ENCODE measurements at places on chromosomes 1 and 21. TPM values are rescaled to one million over a fixed set of nuclear protein-coding genes. Genes with fewer than 3 reads are reported as not detected.
A peak's percentile ranks its signal among the peaks of the same experiment; 100 is the strongest.

- peaks cover 37% of the 10 kb centered on the region for H3K4me1 ChIP-seq
- H3K36me3 ChIP-seq = no peaks in the 10 kb centered on the region
- no peaks in the 10 kb centered on the region for H3K27me3 ChIP-seq
- H3K4me3 ChIP-seq = no peak overlapping the region
- no peak overlapping the region for H3K27ac ChIP-seq
Measured at GRCh38 chr21:44991538-44992483, 52.0 kb downstream of the SLX9 start.

HORMAD1 gene
- 0.31 TPM for total RNA-seq

OR2L2 gene
- total RNA-seq = not detected

MROH9 gene
- total RNA-seq = not detected

ACTA1 gene
- total RNA-seq = 422 TPM

DNA sequence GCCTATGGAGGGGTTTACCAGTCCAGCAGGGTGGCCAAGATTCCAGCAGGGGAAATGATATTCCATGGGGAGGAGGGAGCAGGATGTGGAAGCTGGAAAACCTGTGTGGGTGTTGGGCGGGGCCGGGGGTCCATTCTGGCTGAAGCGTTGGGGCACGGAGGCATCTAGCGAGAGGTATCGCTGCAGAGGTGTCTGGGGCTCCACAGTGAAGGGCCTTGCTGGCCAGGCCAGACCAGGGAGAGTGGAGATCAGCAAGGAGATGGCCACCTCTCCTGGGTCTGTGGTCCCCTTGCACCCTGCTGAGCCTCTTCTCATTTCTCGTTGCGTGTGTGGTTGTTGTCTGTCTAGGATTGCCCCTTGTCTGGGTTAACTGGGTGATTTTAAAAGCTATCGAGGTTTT lies 6.2 kb downstream of the COQ8A start:
- H3K4me3 ChIP-seq = no peak overlapping the region
- no peaks in the 10 kb centered on the region for H3K4me1 ChIP-seq
- H3K36me3 ChIP-seq = no peaks in the 10 kb centered on the region
- DNase-seq = peak; percentile 55

GRCh38 chr1:51549901-51550300 lies 30.8 kb upstream of the EPS15 start:
- no peak overlapping the region for H3K4me3 ChIP-seq
- H3K27ac ChIP-seq = no peak overlapping the region
- no peaks in the 10 kb centered on the region for H3K27me3 ChIP-seq
- H3K4me1 ChIP-seq = no peaks in the 10 kb centered on the region

- no peak overlapping the region for H3K4me3 ChIP-seq
- DNase-seq = peak; percentile 53
- peaks cover 82% of the 10 kb centered on the region for H3K36me3 ChIP-seq
- H3K4me1 ChIP-seq = no peaks in the 10 kb centered on the region
- no peaks in the 10 kb centered on the region for H3K27me3 ChIP-seq
Measured at GRCh38 chr21:45994759-45995685, 13.5 kb downstream of the COL6A1 start.

KIF21B gene
- total RNA-seq = 1.5 TPM

DNA sequence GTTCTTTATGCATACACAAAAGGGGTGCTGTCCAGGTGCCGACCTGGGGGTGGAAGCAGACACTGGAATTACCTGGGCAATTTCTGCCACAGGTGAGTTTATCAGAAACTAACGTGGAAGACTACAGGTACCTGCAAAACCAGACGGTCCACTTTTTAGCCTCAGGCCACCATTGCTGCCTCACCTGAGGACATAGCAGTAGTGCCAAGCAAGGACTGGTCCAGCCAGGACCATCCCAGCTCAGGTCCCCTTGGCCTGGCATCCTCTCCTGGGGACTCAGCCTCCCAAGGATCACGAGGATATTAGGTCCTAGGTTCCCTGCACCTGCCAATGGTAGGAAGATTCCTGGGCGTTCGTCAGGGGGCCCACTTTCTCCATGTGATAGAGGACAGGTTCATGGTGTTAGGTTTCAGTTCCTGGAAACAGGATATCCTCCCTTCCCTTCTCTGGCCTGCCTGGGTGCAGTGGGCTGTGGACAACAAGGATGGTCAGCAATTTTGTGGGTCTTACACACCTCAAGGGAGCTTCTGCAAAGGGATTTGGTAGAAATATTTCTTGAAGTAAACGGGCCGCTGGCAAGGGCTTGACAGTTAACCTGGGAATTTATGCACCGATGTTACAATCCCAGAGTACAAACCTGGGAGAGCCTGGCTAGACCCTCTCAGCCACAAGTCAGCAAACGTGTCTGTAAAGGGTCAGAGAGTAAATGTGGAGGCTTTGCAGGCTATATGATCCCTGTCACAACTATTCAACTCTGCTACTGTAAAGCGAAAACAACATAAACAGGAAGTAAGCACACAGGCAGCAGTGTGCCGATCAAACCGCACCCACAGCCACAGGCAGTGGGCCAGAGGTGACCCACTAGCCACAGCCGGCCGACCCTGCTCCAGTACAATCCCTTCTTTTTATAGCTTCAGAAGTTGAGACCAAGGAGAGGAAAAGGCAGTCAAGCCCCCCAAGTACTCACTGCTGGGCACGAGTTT lies 71.4 kb upstream of the RAB4A start:
- H3K36me3 ChIP-seq = no peaks in the 10 kb centered on the region
- H3K27me3 ChIP-seq = no peaks in the 10 kb centered on the region
- no peak overlapping the region for H3K27ac ChIP-seq
- H3K4me3 ChIP-seq = no peak overlapping the region

GRCh38 chr21:41211060-41211805 lies 43.3 kb downstream of the BACE2 start:
- no peaks in the 10 kb centered on the region for H3K27me3 ChIP-seq
- H3K36me3 ChIP-seq = no peaks in the 10 kb centered on the region
- no peak for DNase-seq
- peaks cover 57% of the 10 kb centered on the region for H3K4me1 ChIP-seq

DNA sequence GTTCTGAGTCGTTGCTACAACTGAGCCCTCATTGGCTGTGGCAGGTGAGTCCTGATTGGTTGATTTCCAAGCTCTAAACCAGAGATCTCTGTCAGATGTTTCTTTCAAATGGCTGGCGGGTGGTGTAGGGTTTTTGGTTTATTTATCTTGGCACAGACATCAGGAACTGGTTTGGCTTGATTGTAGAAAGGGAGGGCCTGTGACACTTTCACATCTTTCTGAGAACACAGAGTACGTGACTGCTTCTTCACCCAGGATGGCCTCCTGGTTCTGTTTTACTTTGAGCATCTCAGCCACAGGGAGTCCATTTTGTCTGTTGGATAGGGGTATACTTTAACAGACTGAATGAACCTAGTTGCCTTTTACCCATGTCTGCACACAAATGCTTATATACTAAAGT lies 89.4 kb upstream of the GPR52 start:
- no peaks in the 10 kb centered on the region for H3K4me1 ChIP-seq
- H3K36me3 ChIP-seq = no peaks in the 10 kb centered on the region
- H3K27me3 ChIP-seq = no peaks in the 10 kb centered on the region
- H3K4me3 ChIP-seq = no peak overlapping the region

GRCh38 chr21:14482165-14482564 lies 64.0 kb downstream of the SAMSN1 start:
- H3K36me3 ChIP-seq = no peaks in the 10 kb centered on the region
- H3K27me3 ChIP-seq = no peaks in the 10 kb centered on the region
- no peak overlapping the region for H3K4me3 ChIP-seq
- no peak overlapping the region for H3K27ac ChIP-seq

DNA sequence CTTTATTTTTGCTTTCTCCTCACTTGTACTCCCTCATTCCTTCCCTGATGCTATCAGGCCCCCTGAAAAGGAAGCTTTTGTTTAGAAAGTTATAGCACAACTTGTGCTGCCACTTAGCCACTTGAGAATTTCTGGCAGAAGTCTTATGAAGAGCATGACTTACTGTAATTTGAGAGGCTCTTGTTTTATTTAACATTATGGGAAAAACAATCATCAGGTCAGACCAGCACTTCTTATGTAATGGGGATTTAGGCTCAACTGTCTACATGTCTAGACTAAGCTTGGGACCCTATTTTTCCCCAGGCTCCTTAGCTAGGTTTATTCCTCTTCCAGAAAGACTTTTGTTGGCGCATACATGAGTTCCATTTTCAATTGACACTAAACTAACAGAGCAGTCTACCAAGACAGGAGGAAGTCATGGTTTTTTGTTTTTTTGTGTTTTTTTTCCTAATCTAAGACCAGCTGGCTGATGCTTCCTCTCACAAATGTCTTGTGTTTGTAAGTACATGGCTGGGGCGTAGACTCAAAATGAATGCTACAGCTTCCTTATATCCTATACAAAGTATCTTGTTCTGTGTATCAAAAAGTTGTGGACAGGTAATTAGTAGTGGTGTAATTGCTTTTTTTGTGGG lies 31.5 kb downstream of the TNFSF4 start:
- H3K27me3 ChIP-seq = no peaks in the 10 kb centered on the region
- H3K4me1 ChIP-seq = no peaks in the 10 kb centered on the region
- no peak overlapping the region for H3K27ac ChIP-seq
- no peaks in the 10 kb centered on the region for H3K36me3 ChIP-seq
- DNase-seq = no peak

DNA sequence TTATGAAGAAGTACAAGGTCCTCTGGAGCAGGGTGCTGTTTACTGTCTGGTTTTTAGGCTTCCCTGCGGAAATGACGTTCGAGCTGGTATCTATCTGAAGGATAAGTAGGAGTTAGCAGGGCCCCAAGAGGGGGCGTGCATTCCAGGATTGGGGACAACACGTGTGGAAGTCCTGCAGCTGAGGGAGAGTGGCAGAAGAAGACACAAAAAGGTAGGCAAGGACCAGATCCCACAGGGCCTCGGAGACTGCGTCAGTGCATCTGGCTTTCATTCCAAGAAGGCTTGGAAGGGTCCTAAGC lies 5.9 kb downstream of the RIMS3 start:
- no peaks in the 10 kb centered on the region for H3K4me1 ChIP-seq
- H3K36me3 ChIP-seq = no peaks in the 10 kb centered on the region
- no peaks in the 10 kb centered on the region for H3K27me3 ChIP-seq
- peak overlapping the region; percentile 31 for H3K27ac ChIP-seq
- no peak for DNase-seq

DNA sequence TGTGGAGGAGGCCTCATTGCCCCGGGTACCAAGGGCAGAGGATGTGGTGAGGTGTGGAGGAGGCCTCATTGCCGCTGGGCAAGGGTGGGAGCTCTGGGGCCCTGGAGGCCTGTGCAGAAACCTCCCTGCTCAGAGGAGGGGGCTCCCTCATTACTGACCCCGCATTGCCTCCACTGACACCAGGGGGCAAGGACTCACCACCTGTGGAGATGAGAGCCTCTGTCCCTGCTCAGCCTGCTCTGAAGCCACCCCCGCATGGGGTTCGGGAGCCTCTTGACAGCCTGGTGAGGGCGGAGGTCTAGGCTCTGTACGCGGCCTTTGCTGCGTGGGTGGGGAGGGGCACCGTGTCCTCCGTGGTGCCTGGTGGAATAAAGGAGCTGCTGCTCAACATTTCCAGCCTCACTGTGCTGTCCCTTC lies 95.0 kb upstream of the COL6A1 start:
- no peaks in the 10 kb centered on the region for H3K4me1 ChIP-seq
- H3K4me3 ChIP-seq = no peak overlapping the region
- peak overlapping the region; percentile 80 for H3K27ac ChIP-seq
- DNase-seq = no peak

- H3K27me3 ChIP-seq = no peaks in the 10 kb centered on the region
- no peak overlapping the region for H3K4me3 ChIP-seq
- H3K4me1 ChIP-seq = no peaks in the 10 kb centered on the region
- H3K27ac ChIP-seq = no peak overlapping the region
- DNase-seq = no peak
- H3K36me3 ChIP-seq = no peaks in the 10 kb centered on the region
Measured at GRCh38 chr1:169201084-169201619, 94.7 kb downstream of the ATP1B1 start.

GRCh38 chr1:181038399-181038873 lies 4.7 kb downstream of the MR1 start:
- no peaks in the 10 kb centered on the region for H3K36me3 ChIP-seq
- no peaks in the 10 kb centered on the region for H3K27me3 ChIP-seq
- H3K4me1 ChIP-seq = peaks cover 36% of the 10 kb centered on the region

GRCh38 chr1:214071469-214071868 lies 83.7 kb downstream of the PROX1 start:
- no peak overlapping the region for H3K27ac ChIP-seq
- H3K36me3 ChIP-seq = no peaks in the 10 kb centered on the region

NBPF15 gene
- 8.9 TPM for total RNA-seq

DNA sequence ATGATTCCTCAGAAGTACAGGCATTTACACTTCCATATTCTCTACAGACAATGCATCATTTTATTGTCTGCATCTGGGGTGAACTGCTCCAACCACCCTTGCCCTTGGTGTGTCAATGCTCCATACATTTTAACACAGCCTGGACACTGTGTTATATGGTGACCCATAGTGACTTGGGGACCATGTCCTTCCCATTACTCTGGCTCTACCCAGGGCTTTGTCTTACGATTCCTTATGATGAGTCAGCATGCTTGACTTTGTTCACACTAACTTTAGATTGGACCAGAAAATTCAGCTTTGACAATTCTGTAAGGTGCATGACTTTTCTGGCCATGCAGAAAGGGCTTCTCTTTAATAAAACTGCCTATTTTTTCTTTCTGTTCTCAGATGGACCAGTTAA lies 6.8 kb upstream of the OVAAL start:
- H3K27ac ChIP-seq = no peak overlapping the region

DNA sequence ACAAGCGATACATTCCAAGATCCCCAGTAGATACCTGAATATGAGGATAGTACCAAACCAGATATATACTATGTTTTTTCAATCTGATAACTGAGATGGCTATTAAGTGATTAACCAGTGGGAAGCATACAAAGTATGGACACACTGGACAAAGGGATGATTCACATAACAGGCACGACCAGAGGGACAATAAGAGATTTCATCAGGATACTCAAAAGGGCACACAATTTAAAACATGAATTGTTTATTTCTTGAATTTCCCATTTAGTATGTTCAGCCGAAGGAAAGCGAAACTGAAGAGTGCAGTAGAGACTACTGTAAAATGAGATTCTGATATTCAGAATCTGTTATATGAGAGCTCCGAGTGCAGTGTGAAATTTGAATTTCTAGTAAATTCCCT lies 10.6 kb downstream of the ZZZ3 start:
- H3K4me3 ChIP-seq = no peak overlapping the region
- H3K36me3 ChIP-seq = no peaks in the 10 kb centered on the region
- no peak for DNase-seq
- H3K27ac ChIP-seq = no peak overlapping the region
- no peaks in the 10 kb centered on the region for H3K27me3 ChIP-seq

DNA sequence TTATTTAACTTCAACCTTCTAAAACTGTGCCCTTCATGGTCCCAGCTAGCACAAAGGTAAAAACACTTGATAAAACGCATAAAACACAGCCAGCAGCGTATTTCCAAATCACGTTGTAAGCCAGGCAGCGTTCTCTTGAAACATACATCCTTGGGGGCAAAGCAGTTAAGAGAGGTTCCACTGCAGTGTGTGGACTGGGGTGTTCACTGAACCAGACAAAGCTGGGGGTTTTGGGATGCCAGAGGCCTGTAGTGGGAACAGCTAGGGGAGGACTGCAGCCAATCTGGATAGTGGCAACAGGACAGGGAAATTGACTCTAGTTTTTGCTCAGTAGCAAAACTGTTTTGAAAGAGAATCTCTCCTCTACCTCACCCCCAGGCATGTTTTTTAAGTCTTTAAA lies 21.5 kb upstream of the ATP5PO start:
- H3K36me3 ChIP-seq = no peaks in the 10 kb centered on the region
- H3K4me1 ChIP-seq = peaks cover 12% of the 10 kb centered on the region
- H3K27me3 ChIP-seq = no peaks in the 10 kb centered on the region

CD160 gene
- total RNA-seq = not detected

- H3K27me3 ChIP-seq = no peaks in the 10 kb centered on the region
- DNase-seq = peak; percentile 63
- peaks cover 31% of the 10 kb centered on the region for H3K4me1 ChIP-seq
- peak overlapping the region; percentile 93 for H3K27ac ChIP-seq
- peak overlapping the region; percentile 85 for H3K4me3 ChIP-seq
Measured at GRCh38 chr21:32772281-32773047, 909 bp upstream of the PAXBP1 start.

Measured in right atrium auricular region (tissue), 2 donors.